ENCODE measurements at places on chromosomes 3 and 15.

DNA sequence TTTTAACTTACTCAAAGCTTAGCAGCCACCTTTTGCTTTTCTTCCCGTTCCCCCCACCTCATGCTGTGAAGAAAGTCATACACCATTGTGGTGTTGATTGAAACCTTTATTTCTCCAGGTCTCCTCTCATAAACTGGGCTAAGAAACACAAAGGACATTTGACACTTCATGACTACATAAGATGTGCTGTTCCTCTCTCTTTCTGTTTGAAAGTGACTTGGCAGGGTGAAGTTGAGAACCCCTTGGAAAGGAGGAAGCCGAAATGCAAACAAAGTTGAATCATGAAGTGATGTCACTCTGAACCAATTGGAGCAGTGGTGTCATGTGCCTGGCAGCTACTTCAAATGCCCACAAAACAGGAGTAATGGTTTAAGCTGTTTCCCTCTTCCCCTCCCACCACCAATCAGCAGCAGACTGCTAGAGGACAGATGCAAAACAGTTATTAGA, 174.7 kb downstream of the IGF1R start:
- DNase-seq, result no peak

DNA sequence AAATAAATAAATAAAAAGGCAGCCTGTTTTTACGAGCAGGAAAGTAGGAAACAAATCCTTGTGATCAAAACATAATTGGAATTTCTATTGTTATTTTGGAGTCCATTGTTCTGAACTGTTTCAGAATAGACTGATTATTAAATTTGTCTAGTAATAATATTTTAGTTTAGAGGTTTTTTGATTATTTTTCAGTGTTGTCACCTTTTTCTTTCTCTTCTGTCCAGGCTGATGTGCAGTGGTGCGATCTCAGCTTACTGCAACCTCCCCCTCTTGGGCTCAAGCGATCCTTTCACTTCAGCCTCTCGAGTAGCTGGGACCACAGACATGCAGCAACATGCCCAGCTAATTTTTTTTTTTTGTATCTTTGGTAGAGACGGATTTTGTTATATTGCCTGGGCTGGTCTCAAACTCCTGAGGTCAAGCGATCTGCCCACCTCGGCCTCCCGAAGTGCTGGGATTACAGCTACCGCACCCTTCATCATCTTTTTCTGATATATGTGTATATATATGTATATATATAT, 38.0 kb downstream of the KAT2B start:
- no peak for DNase-seq

GRCh38 chr15:57747206-57747896, 40.8 kb downstream of the POLR2M start:
- no peak for DNase-seq

GRCh38 chr3:180036671-180037455, at the start of gene PEX5L:
Gene PEX5L (minus strand): TSS chr3:180036937. CDS start chr3:180036599, 338 bp downstream.
- peak; percentile 83 for DNase-seq

DNA sequence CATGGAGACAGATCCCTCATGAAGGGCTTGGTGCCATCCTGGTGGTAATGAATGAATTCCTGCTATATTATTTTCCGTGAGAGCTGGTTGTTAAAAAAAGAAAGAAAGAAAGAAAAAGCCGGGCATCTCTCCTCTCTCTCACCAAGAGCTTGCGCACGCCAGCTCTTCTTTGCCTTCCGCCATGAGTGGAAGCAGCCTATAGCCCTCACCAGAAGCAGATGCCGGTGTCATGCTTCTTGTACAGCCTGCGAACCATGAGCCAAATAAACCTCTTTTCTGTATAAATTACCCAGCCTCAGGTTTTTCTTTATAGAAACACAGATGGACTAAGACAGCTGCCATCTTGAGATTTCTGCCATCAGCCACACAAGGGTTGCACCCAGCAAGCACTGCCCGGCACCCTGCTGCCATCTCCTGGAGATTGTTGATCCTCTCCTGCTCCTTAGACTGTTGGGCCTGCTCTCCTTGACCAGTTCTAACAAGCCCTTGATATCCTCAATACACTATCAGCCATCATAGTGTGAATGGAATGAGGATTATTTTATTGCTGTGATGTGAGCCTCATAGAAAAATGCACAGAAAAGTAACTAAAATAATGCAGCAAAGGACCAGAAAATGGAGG, 3.5 kb upstream of the AHSG start:
- DNase-seq, result no peak

Measured in putamen (tissue), 1 donor.